GM10248 (cell line): ENCODE measurements at places on chromosomes 4 and X.

GRCh38 chrX:53073115-53073586, 9.0 kb upstream of the TSPYL2 start:
- no peak for DNase-seq

DNA sequence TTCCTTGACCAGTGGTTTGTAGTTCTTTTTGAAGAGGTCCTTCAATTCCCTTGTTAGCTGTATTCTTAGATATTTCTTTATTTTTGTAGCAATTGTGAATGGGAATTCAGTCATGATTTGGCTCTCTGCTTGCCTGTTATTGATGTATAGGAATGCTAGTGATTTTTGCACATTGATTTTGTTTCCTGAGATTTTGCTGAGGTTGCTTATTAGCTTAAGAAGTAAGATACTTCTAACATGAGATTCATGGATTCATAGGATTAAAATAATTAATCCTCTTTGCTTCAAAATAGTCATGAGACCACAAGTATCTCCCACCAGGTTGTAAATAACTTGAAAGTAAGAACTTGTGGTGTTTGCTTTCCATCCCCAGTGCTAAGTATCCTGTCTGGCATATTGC, 308.9 kb downstream of the DTHD1 start:
- DNase-seq = no peak

GRCh38 chr4:152707632-152708031, 27.8 kb upstream of the TMEM154 start:
- DNase-seq = no peak

GRCh38 chr4:165369522-165369921, 9.3 kb upstream of the CPE start:
- DNase-seq = no peak

- no peak for DNase-seq
These were observed 53.7 kb downstream of the GPM6A start for GRCh38 chr4:175758050-175759024.

GRCh38 chr4:8857766-8858700, 13.6 kb downstream of the HMX1 start:
- DNase-seq = no peak

DNA sequence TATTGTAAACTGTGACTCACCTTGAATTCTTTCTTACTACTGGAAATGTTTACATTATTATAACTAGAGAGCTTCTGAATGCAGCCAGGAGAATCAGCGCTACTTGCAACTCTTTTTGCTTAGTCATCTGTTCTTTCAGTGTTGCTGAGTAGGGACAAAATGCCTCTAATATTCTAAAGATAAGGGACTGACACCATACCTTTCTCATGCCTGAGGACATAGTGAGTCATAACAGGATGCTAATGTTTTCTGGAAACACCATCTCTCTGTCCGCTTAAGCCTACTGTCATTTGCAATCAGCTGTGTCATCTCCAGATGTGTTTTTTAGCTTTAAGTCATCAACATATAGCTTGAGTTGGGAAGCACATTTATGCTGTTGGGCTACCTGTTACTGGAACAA, 108.3 kb downstream of the QRFPR start:
- DNase-seq = no peak

GRCh38 chr4:17930256-17930655, 91.3 kb downstream of the LCORL start:
- no peak for DNase-seq

GRCh38 chr4:137543648-137544047, 11.4 kb upstream of the PCDH18 start:
- DNase-seq = no peak

DNA sequence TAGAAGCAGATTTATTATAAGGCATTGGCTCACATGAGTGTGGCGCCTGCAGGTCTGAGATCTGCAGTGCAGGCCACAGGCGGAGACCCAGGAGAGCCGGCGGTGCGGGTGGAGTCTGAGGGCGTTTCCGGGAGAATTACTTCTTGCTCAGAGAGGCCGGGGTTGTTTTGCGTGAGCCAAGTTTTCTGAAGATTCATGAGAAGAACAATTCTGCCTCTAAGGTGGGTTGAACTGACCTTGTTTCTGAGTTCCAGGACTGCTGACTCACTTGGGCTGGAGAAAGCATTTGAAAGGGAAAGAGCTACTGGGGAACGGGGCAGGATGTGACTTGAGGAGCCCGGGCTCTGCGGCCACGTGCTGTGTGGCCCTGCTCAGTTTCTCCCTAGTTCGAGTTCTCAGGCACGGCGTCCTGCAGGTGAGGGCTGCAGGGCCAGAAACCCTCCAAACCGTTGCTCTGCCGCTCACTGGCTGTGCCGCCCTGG, 36.7 kb upstream of the SORCS2 start:
- no peak for DNase-seq

DNA sequence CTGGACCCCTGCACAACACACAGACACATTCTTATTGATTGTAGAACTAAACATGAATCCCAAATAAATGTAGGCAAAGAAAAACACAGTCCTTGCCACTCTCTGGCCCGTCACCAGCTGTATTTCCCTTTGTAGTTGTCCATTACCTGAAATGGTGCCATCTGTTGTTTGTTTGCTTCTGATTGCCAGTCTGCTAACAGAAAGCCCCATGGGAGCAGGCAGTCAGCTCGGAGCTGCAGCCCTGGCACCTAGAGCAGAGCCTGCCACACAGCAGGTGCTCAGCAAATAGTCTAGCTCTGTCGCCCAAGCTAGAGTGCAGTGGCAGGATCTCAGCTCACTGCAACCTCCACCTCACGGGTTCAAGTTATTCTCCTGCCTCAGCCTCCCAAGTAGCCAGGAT, 28.9 kb downstream of the CPLX1 start:
- DNase-seq = no peak

GRCh38 chr4:134201216-134202161, at the start of gene PABPC4L:
PABPC4L (minus strand) TSS chr4:134201789; CDS start chr4:134201019, 770 bp downstream.
- DNase-seq = no peak

DNA sequence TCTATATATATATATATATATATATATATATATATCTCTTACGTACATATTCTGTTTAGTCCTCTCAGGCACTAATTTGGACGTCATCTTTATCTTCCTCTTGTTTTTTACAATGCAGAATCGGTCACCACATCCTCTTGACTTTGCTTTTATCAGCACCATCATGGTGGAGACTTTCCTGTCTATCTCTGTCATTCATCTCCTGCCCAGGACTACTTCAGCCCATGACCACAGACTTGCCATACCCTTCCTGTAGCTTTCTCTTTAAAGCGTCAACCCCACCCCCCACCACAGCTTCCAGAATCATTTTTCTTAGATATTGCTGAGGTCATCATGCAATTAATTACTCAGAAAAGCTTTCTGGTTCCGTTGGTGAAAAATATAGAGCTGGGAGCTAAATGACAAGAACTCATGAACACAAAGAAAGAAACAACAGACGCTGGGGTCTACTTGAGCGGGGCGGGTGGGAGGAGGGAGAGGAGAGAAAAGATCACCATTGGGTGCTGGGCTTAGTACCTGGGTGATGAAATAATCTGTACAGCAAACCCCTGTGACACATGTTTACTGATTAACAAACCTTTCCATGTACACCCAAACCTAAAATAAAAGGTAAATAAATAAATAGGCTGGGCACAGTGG, 30.5 kb upstream of the PRKX start:
- no peak for DNase-seq

DNA sequence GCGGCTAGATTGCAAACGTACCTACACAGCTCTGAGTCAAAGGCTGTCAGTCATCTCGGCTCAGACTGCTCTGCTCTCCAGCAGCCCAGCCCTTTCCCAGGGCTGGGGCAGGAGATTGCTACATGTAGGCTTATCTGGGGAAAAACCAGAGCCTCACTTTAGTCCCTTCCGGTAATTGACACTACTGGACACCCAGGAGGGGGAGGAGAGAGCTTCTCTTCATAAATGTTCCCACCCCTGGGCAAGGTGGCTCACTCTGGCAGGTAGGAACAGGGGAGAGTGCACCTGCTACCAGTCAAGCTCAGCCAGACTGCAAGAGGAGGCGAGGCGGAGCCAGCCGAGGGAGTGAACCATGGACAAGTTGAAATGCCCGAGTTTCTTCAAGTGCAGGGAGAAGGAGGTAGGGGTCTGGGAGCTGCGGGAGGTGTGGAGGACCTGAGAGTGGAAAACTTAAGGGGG, at the start of gene SLC6A14:
TSS of gene SLC6A14 (plus strand) at position 249 of the 459 bp plus-strand sequence. CDS start at position 353, 104 bp downstream.
- no peak for DNase-seq
